ENCODE measurements at places on chromosomes 1 and 21.
A peak's percentile ranks its signal among the peaks of the same experiment; 100 is the strongest.

- no peak for DNase-seq
Measured at GRCh38 chr1:42679364-42679983, 2.7 kb upstream of the YBX1 start.

- DNase-seq: no peak
Measured at GRCh38 chr1:234916840-234917239, 211.8 kb downstream of the TOMM20 start.

GRCh38 chr1:84401156-84401555 is 2.9 kb downstream of the DNASE2B start:
- DNase-seq: no peak

GRCh38 chr1:26721669-26722355 is 26.0 kb downstream of the ARID1A start:
- no peak for DNase-seq

DNA sequence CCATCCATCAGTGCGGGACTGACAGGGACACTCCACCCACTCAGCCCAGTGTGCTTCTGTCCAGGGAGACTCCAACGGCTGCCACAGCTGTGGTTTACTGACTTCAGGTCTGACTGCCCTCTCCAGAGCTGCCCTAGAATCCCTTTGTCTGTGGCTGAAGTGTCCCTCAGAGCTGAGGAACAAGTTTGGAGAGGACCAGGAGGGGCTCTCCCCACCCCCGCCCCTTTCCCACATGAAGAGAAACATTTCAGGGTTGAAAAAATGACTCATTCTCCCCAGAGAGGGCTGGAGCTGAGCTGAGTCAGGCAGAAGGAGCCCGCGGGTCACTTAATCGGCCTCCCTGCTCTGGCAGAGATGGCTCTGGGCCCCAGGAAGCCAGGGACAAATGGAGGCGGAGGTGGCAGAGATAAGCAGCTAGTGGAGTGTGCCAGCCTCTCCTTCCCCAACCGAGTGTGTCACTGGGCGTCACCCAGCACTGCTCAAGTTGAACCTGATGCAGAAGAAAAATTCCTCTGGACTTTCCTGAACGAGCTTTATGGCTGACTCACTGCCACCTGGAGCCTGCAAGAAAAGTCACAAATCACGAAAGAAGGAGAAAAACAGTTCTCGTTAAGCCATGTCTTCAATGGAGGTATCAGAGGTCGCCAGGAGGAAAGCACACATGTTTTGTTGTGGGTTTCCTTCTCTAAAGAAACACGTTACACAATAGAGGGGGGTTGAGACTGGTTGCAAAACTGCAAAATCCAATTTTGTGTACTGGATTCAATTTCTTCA is 34.3 kb upstream of the ECE1 start:
- no peak for DNase-seq

GRCh38 chr1:1947493-1947892 is 28.4 kb upstream of the TMEM52 start:
- no peak for DNase-seq

GRCh38 chr1:70382682-70383081 is 28.2 kb upstream of the ANKRD13C start:
- no peak for DNase-seq

DNA sequence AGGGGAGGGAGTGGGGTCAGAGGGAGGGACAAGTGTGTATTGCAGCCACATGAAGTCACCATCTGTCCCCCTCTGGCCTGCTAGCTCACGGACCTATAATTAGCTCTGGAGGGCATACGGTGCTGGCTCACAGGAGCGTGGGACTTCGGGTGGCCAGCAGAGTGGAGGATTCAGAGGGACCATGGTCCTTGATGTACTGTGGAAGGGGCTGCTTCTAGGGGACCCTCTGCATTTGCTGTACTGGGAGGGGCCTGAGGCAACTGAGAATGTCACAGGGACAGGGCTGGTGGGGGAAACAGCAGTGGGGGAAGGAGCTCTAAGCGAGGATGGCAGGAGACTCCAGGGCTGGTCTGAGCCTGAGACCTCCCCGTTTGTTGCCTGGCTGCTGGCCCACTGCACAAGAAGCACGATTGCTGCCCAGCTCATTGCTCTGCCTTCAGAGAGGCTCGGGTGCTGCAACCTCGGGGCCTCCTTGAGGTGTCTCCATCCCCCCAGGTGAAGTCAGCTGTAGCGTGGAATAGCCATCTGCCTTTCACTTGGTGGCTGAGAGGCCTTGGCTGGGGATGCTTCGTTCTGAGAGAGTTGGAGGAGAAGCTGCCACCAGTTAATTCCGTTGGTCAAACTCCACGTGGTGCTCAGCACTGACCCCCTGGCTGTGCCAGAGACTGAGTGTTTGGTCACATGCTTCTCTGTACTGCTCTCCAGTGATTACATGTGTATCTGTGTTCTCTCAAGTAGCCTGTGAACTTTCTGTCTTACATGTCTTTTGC is 2.7 kb downstream of the PPFIA4 start:
- peak; percentile 58 for DNase-seq

DNA sequence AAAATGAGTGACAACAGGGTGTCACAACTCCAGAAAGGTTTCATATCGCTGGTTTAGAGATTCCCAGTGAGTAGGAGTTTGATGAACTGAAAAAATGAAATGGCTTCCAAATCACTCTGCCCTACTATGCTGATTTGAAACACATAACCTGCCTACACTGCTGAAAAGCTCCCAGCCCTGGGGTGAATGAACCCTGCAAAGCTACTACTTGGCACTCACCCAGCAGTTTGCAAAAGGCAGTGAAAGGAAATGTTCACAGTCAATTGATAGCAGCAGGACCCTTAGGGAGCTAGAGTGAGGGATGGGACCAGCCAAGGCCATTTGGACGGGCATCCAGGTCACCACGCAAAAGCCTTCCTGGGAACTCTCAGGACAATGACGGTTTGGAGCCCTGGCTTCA is 44.4 kb upstream of the SRP9 start:
- DNase-seq: no peak

- DNase-seq: no peak
Measured at GRCh38 chr1:188429386-188429785, 1600.6 kb downstream of the PLA2G4A start.

GRCh38 chr1:245802941-245803665 is 648.3 kb downstream of the KIF26B start:
- no peak for DNase-seq

- DNase-seq: no peak
Measured at GRCh38 chr1:74395571-74395970, 116.8 kb downstream of the LRRC53 start.

DNA sequence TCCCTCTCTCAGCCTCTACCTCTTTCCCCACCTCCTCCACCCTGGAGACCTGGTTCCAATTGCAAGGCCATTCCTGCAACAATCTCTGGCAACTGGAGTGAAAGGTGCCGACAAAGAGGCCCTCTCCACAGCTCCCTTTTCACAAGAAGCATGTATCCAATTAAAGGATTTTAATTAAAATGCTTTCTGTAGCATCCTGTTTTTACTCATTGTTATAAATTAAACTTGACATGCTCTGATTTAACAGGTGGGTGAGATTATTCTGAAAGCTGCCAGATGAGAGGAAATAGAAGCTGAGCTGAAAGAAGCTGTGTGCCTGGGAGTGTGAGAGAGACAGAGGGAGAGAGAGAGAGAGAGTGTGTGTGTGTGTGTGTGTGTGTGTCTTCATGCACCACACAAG is 160.5 kb downstream of the TBX15 start:
- no peak for DNase-seq

- DNase-seq: no peak
Measured at GRCh38 chr1:228830185-228830953, 95.1 kb downstream of the RHOU start.

DNA sequence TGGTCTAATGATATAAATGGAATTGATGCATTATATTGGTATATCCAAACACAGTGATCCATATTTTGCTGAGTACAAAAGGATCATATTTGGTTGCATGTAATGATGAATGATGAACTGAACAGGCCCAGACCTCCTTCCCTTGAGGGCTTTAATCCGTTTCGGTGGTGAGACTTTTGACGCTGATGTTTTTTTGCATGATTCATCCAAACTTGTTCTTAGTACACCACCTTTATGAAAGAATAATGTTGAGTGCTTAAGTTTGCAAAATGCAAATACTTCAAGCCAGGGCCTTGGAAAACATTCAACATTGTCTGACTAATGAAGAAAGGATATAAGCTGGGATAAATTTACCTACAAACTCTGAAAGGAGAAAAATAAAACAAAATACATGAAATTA is 19.2 kb downstream of the HOOK1 start:
- DNase-seq: no peak

- DNase-seq: peak; percentile 79
Measured at GRCh38 chr1:182279724-182280503, 111.7 kb downstream of the GLUL start.

DNA sequence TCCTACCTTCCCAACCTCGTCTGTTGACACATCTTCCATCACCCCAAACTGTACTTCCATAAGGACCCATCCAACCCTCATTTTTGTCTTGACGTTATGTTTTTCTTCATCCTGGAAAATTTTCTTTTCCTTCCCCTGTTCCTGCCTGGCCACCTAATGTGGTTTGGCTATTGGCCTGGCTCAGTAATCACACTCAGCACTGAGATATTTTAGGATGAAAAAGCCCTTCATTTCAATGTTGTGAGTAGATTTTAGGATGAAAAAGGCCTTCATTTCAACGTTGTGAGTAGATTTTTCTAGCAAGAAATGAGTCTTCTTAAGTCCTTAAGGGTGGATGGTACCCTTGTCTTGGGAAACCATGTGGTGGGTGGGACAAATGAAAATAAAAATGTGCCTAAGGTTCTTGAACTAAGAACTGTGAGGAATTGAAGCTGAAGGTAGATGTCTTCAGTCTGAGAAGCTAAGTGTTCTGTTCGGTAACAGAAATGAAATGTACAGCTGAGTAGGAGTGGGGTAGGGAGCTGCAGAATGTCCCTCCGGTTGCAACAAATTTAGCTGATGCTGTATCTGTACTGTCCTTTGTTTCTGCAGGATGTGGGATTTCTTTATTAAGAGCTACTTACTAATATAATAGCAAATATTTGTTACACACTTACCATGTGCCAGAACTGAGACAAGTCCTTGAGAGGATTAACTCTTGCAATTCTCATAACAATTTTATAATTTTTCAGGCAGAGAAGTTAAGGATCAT is 36.1 kb downstream of the DNTTIP2 start:
- DNase-seq: no peak

GRCh38 chr1:208235982-208236761 is 8.0 kb downstream of the PLXNA2 start:
- no peak for DNase-seq

DNA sequence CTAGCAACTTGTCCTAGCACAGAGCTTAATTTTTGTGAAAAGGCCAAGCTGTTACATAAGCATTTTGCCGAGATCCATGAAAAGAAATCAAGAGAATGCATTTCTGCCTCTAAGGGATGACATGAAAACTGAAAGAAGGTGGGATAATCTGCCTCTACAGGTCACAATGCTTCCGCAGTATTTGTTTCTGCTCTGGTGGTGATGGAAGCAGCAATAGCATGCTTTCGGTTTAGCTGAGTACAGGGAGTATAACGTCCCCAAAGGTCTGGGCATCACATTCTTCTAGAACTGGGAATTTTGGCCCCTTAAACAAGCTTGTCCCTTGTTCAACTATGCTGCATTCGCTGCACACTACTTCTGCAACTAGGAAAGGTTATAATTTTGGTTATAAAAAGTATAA is 14.4 kb upstream of the MAGI3 start:
- DNase-seq: no peak

GRCh38 chr1:108151548-108151947 is 48.6 kb downstream of the SLC25A24 start:
- no peak for DNase-seq

DNA sequence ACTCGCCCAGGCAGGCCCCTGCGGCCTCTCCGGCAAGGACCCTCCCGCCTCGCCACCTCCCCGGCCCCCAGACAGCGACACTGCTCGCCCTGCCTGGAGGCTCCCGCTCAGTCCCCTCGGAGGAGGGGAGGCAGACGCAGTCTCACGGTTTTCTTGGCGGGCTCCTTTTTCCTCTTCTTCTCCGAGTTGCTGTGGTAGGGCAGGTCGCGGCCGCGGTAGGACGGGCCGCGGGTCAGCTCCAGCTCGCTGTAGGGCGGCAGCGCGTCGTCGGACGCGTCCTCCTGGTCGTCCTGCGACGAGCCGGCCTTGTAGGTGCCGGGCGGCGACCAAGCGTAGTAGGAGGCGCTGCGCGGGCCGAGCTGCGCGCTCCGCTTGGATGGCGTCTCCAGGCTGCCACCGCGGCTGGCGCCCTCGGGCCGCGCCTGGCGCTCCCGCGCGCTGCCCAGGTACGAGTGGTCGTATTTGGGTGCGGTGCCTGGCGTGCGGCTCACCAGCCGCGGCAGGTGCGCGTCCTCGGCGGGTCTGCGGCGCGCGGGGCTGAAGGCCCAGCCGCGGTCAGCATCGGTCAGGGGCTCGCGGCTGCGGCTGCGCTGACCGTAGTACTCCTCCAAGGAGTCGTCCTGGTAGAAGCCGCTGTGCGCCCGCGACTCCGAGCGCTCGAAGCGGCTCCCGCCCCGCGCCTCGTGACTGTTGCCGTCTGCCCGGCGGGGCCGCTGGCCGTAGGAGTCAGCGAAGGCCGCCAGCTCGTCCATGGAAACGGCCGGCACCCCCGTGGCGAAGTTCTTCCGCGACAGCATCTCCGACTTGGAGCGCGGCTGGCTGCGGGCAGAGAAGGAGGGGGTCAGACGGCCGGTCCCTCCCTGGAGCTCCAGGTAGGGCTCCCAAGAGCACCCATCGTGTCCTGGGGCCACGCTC is 44.8 kb upstream of the TADA1 start:
- peak; percentile 64 for DNase-seq

- no peak for DNase-seq
Measured at GRCh38 chr1:179583771-179584320, 7.8 kb upstream of the TDRD5 start.

- DNase-seq: no peak
Measured at GRCh38 chr21:35469498-35469897, 420.4 kb upstream of the RUNX1 start.

DNA sequence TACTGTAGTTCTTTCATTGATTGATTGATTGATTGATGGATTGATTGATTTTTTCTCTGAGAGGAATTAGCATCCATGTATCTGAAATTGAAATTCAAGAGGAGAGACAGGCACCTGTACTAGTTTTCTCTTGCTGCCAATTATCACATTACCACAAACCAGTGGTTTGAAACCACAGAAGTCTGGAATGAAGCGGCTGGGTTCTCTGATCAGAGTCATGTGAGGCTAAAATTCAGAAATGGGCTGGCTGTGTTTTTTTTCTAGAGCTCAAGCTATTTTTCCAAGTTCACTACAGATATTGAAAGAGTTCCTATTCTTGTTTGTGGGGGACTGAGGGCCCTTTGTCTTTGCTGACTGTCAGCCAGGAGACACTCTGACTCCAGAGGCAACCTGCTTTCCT is 10.0 kb downstream of the NBPF3 start:
- no peak for DNase-seq

- DNase-seq: no peak
Measured at GRCh38 chr1:204194080-204194479, 2.2 kb downstream of the KISS1 start.

DNA sequence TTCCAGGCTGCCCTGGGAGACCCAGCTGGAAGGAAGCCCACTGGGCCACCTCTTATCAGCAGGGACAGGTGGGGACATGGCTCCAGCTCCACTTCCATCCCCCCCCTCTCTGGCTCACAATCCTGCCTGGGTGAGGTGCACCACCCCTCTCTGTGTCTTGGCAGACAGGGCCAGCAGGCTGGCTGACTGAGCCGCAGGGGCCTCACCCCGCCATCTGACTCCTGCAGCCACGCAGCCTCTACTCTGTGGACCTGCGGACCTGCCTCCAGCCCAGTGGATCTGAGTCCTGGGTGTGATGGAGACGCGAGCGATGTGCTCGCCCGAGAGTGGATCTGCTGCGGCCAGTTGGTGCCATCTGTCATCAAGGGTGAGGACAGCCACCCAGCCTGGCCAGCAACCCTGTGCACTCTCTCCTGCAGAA is 30.1 kb downstream of the RCC2 start:
- DNase-seq: no peak
